ENCODE measurements at places on chromosomes 3 and 15.
A peak's percentile ranks its signal among the peaks of the same experiment; 100 is the strongest.

GRCh38 chr3:174957551-174958001 is 98.4 kb downstream of the NAALADL2 start:
- DNase-seq: no peak

DNA sequence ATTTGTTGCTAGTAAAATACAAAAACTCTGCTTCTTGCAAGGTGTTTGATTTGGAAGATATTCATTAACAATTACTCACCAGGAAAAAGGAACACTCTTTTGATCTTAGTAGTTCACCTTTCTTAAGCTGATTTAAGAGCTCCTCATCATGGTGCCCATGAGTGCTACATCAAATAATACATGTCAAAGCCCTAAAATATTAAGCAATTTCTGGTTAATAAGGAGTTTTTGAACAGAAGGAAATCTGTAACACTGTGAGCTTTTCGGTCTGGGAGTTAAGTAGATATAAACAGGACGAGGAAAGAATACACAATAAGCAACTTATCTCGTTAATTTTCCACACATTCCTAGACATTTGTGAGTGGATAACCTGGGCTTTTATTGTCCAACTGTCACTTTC is 83.9 kb upstream of the DCBLD2 start:
- DNase-seq: no peak

DNA sequence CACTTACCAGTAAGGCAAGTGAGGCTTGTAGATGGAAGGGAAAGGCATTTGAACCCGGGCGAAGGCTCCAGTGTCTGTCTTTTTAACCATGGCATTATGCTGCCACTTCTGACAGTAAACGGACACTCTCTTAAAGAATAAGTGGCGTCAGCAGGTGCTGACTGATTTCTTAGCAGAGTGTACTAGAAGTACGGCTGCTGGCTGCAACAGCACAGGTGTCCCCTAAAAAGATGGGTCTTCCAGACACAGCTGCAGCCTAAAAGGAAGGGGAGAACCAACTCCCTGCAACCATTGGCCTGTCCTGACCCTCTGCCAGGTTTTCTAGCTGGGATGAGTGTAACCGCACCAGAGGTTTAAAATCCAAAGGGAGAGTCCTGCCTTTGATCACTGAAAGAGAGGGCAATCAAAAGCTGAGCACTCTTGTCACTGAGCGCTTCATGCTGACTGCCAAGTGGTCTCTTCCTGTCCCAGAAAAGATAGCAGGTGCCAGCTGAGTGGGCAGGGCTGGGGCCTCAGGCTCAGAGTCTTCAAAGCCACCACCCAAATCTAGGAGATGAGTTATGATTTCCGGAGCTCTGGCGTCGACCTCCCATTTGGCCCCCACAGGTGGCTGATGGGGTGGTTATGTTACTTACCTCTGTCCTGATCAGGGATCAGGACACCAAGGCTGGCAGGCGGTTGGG is 255.8 kb downstream of the SLCO3A1 start:
- no peak for DNase-seq

DNA sequence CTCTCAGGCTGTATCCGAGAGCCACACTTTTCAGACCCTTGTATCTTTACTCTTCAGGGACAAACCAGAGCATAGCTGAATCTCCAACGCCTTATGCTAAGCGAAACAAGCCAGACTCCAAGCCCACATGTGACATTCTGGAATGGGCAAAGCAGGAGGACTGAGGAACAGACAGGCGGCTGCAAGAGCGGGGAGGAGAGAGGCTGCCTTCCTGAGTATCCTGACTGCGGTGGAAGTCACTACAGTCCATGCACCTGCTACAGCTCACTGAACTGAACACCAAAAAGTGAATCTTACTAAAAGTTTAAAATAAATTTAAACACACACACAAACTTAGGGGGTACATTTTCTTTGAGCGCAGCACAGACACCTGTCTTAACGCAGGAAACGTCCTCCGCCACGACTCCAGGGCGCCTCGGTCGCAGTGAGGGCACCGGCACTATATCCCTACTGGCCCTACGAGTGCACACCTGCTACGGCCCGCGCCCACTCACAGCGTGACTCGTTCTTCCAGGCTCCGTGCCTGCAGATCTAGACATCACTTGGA is 1.4 kb downstream of the CYFIP1 start:
- peak; percentile 17 for DNase-seq

DNA sequence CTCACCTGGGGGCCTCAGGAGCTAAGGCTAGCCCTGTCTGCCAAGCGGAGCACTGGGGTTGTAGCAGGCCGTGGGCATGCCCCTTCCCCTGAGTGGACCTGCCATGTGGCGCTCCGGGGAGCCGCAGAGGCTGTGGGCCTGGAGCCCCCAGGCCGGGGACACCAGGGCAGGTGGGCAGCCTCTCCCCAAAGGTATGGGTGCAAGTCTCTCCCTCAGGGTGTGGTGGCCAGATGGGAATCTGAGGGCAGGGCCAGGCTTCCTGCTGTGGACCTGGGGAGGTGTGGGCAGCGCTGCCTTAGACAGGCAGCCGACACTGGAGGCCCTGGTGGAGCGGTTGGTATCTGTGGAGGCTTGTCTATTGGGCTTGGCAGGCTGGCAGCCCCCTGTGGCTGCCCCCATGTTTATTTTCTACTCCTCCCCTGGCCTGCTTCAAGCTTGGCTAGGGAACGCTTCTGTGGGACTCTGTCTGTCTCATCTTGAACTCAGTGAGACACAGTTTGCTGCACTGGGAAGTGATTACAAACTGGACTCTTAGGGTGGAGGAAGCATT is 5.9 kb downstream of the ACVR2B start:
- no peak for DNase-seq

DNA sequence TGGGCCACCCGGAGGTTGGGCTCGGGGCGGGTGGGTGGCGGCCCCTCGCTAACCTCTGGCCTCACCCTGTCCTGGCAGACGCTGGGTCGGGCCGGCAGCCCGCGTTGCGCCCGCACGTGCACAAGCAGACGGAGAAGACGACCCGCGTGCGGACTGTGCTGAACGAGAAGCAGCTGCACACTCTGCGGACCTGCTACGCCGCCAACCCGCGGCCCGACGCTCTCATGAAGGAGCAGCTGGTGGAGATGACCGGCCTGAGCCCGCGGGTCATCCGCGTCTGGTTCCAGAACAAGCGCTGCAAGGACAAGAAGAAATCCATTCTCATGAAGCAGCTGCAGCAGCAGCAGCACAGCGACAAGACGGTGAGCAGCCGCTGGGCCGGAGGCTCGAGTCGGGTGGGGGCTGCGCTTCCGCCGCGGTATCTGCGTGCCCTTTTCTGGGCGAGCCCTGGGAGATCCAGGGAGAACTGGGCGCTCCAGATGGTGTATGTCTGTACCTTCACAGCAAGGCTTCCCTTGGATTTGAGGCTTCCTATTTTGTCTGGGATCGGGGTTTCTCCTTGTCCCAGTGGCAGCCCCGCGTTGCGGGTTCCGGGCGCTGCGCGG is 3.7 kb downstream of the ISL2 start:
- DNase-seq: peak; percentile 56

- DNase-seq: no peak
Measured at GRCh38 chr3:14520149-14520548, 20.0 kb downstream of the GRIP2 start.

DNA sequence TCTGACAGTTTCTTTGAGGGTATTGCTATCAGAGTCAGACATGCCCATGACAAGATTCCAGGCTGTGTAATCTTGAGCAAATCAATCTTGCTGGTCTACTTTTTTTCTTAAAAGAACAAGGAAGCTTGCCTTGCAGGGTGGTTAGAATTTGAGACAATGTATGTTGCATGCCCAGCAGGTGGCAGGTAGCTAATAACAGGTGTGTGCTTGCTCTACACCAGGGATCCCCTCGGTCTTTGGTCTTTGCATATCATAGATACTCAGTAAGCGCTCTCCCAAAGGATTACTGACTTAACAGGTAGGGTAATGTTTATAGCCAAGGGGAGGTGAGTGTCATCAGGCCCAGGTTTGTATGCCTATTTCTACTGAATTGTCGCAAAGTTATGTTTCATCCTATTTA is 37.3 kb downstream of the CACNA1D start:
- DNase-seq: no peak

DNA sequence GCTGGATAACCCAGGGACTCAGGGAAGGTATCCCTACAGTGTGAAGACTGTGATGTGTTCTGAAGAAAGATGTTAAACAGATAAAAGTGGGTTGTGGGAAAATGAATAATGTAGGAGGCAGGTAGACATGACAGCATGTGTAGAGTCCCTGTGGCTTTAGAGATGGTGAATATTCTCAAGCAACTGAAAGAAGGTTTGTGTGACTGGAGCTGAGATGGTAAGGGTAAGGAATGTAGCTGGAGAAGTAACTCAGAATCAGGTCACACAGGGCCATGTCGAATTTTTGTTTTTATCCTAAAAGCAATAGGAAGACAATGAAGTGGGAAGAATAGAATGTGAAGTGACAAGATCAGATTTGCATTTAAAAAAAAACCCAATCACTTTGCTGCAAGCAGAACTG is 53.7 kb upstream of the TRPC1 start:
- DNase-seq: no peak

DNA sequence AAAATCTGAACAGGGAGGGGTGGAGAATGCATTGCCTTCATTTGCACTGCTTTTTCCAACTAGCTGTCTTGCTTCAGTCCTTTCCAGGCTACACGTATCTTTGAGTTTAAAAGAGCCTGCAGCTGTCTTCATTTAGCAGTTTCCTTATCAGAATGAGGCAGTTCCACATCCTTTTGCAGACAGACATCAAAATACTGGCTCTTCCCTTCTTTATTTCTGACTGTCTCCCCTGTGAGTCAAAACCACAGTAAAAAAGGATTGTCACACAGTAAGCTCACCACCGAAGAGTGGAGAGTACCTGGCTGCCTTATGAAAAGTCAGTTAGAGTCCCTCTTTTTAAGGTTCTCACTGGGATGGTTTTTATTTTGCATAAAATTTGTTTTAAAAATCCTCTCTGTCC is 205.5 kb upstream of the CD96 start:
- DNase-seq: peak; percentile 39

DNA sequence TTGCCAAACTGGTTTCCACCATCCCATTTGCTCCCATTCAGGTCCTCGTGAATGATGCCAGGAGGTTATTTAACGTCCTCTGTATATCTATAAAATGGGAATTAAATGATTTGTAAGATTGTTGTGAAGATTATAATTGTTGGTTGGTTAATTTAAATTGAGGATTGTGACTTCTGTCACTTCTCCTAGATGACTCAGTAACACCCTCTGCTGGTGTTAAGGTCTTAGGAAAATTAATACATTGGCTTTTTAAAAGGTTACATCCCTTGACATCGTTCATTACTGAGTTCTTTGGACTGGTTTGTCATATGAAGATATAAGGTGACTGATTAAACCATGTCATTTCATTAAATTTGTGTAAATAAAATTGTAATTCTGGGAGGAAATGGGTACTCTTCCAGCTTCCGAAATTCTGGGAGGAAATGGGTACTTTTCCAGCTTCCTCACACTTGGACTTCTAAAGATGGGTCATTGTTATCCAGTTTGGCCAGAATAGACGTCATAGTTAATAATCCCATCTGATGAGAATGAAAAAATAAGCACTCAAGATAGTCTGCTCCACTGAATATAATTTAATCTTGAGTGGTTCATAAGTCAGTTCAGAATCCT is 33.3 kb upstream of the PAQR5 start:
- peak; percentile 83 for DNase-seq
